ENCODE measurements at places on chromosomes 1 and 21.

GRCh38 chr1:102732927-102733326, 375.4 kb downstream of the COL11A1 start:
- no peak for DNase-seq

DNA sequence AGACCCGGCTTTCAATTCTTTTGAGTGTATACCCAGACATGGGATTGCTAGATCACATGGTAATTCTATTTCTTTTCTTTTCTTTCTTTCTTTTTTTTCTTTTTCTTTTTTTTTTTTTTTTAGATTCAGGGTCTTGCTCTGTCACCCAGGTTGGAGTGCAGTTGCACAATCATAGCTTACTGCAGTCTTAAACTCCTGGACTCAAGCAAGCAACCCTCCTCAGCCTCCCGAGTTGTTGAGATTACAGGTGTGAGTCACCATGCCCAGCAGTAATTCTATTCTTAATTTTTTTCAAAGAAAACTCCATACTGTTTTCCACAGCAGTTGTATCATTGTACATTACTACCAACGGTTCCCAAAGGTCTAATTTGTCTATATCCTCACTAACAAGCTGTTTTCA, 13.5 kb upstream of the RNF186 start:
- DNase-seq: no peak

DNA sequence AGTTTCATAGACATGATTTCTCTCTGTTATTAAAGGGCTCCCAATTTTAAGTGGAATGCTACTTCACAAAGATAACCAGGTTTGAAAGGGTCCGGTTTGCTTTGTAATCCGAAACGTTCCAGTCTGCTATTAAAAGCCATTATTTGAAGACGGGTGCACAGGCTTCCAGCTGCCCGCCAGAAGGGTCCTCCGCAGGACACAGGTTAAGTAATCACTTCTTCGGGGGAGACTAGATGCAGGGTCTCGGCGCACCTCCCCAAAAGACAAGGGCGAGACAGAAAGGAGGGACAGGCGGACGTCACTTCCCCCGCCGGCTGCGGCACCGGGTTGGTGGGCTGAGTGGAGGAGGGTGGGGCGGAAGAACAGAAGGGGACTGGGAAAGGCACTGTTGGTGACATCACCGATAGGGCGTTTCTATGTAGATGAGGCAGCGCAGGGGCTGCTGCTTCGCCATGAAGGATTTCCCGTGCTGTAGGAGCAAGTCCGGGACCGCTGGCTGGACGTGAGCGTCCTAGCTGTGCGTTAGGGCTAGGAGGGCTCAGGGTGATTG, 8.9 kb downstream of the RNU1-2 start:
- peak; percentile 99 for DNase-seq

- no peak for DNase-seq
Measured at GRCh38 chr1:109216662-109217061, 2.9 kb downstream of the SARS1 start.

- DNase-seq: no peak
Measured at GRCh38 chr1:67722292-67722944, 37.4 kb downstream of the GADD45A start.

DNA sequence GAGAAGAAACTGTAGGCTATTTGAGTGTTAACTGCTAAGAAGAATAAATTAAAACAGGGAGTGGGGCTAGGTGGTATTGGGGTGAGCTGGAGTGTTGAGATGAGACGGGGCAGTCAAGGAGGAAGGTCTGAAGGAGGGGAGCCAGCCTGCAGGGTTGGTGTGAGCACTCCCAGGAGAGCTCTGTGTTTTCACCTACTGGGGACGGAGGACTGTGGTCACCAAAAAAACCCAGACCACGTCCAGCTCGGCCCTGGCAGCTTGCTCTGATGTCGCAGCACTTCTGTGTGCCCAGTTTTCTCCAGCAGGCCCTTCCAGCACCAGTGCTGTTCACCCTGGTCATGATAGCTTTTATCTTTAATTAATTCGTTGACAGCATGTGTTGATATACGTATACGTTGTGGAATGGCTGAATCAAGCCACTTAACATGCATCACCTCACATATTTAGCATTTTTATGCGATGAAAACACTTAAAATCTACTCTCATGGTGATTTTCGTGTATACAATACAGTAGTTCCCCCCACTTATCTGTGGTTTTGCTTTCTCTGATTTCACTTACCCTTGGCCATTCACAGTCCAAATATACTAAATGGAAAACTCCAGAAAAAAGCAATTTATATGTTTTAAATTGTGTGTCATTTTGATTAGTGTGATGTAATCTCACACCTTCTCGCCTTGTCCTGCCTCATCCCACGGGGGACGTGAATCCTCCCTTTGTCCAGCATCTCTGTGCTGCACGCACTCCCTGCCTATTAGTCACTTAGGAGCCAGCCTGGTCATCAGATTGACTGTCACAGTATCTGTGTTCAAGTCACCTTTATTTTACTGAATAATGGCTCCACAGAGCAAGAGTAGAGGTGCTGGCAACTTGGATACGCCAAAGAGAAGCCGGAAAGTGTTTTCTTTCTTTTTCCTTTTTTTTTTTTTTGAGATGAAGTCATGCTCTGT, 12.3 kb downstream of the FAM3B start:
- no peak for DNase-seq

GRCh38 chr1:212665241-212666115, 34.2 kb downstream of the BATF3 start:
- DNase-seq: peak; percentile 87

DNA sequence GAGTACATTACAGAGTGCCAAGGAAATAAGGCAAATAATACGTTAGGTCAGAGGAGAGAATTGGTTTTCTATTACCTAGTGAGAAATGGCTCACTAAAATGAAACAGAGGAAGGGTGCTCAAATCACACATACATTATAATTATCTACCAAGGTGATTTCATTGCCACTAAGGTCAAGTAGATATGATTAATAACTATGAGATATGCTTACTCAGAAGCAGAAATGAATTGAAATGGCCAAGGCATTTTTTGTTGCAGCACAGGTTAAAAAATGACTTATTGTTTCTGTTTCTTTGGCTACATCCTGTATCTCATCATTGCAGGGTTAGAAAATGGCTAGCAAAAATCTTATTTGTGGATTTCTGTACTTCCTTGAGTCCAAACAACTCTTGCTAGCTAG, 154.5 kb upstream of the GORAB start:
- no peak for DNase-seq

GRCh38 chr1:18849261-18849711, 10.2 kb downstream of the TAS1R2 start:
- no peak for DNase-seq

DNA sequence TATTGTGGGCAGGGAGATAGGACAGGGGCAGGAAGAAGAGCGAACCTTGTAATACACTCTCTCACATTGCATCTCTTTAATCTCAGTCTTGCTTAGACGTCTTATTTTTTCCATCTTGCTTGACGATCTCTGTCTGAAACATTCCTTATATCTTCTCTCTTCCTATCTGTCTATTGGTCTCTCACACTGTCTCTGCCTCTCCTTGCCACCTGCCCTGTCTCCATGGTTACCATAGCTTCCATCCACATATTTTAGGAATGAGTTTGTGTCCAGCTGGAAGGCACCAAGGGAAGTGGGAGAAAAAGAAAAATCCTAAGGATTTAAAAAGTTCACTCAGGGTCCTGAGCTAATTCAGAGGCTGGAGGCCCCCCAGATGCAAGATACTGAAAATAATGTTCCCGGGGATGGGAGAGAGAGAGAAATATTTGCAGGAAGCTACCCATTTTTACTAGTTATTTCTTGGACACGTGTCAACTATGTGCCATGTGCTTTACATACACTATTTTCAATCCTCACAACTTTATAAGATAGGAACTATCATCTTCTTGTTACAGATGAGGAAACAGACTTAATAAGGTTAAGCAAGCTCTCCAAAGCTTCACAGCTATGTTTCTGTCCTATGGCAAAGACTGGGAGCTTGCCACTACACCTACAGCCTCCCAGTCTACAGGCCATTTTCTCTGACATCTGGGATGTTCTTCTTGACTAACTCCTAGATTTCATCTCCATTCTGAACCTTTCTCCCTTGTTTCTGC, 933 bp downstream of the ANKRD34A start:
- no peak for DNase-seq

DNA sequence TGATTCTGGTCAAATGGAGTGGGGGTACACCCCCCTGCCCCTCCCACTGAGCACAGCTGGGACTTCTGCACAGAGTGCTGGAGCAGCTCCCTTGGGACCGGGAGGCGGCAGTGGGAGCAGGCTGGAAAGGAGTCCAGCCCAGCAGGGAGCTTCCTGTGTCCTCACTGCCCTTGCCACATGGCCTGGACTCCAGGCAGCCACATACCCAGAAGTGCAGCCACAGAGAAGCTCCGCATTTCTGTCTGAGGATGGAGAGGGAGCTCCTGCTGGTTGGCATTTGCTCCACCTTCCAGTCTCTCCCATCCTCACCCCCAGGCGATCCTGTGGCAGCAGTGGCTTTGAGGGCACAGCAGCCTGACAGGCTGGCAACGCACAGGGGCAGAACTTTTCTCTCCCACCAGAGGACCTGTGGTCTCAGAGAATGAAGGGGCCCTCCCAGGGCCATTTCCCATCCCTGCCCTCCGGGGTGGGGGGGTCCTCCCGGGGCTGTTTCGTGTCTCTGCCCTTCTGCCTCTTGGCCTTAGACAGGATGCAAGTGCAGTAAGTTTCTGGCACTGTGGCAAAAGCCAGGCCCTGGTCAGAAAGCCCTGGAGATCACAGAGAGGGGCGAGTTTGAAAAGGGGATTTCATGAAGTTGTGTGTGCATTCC, 103.6 kb upstream of the COL6A1 start:
- peak; percentile 9 for DNase-seq

DNA sequence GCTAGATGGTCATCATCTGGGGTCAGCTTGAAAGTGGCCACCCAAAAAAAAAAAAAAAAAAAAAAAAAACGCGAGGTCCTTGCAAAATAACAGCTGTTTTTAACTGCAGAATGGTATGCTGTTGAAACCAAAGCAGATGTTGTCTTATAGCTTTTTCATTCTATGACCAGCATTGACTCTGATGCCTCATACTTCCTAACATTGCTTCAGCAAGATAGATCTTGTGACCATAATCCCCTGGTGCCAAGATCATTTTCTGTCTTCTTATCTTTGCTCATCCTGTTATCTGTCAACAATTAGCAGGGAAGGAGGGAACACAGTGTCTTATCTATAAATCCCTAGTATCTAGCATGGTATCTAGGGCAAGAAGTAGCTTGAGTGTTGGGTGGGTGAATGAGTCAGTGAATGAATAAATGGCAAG, 181.5 kb downstream of the PLPP3 start:
- DNase-seq: no peak

DNA sequence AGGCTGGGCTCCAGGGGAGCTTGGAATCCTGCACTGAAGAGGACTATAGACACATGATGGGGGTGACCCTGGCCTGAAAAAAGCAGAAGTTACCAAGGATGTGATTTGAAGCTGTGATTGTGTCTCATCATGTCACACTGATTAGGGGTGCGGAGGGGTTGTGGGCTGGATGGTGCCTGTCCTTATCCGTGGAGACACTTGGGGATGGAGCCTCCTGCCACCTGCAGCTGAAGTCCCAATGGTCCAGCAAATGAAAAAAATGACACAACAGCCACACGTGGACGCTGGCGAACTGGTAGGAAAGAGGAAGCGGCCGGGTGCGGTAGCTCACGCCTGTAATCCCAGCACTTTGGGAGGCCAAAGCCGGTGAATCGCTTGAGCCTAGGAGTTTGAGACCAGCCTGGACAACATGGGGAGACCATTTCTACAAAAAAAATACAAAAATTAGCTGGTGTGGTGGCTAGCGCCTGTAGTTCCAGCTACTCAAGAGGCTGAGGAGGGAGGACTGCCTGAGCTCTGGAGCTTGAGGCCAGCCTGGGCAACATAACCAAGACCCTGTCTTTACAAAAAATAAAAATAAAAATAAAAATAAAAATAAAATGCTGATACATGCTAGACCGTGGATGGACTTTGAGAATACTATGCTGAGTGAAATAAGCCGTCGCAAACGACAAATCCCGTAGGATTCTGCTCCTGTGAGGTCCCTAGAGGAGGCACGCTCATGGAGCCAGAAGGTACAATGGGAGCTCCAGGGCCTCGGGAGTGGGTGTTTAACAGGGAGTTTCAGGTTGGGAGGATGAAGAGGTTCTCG, 838 bp upstream of the IBA57 start:
- DNase-seq: peak; percentile 43

DNA sequence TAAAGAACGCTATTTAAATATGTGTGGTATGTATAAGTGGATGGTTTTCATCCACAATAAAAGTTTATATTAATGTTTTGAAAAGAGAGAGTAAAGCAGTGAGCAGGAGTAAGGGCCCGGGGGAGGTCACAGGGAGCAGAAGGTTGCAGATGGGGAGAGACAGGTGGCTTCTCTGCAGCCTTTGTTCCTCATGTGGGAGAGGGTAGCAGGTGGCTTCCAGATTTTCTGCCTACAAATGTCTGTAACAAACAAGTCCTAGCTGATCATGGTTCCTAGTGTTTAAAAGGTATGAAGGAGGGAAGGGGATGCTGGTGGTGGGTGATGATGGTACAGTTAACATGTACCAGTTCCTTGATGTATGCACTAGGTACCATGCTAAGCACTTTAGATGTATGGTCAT, 18.8 kb downstream of the QSOX1 start:
- DNase-seq: no peak

- DNase-seq: no peak
Measured at GRCh38 chr1:238642231-238642630, 744.1 kb upstream of the CHRM3 start.

Measured in left cardiac atrium (tissue), 4 donors.